HS-27A (cell line): ENCODE measurements at places on chromosomes 11 and 22.

DNA sequence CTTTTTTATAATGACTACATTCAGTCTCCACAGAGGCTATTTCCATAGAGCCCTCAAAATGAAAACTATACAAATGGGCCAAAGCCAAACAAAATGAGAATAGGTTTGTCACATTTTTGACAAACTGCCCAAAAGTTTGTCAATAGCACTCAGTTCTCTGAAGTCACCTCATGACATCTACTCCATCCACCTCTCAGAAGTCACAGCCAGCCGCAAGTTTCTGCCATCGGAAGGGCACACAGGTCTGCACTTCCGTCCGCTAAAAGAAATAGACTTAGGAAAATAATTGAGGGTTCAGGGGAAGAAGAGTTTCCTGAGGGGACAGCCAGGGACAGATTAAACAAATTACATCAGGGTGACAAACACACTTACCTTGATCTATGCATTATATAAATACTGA is 55.4 kb upstream of the JAM3 start:
- DNase-seq = no peak

- no peak for DNase-seq
Observed at GRCh38 chr22:20724676-20725454, 49.0 kb upstream of the SERPIND1 start.

GRCh38 chr11:120827198-120827597 is 196.7 kb upstream of the TBCEL start:
- no peak for DNase-seq

DNA sequence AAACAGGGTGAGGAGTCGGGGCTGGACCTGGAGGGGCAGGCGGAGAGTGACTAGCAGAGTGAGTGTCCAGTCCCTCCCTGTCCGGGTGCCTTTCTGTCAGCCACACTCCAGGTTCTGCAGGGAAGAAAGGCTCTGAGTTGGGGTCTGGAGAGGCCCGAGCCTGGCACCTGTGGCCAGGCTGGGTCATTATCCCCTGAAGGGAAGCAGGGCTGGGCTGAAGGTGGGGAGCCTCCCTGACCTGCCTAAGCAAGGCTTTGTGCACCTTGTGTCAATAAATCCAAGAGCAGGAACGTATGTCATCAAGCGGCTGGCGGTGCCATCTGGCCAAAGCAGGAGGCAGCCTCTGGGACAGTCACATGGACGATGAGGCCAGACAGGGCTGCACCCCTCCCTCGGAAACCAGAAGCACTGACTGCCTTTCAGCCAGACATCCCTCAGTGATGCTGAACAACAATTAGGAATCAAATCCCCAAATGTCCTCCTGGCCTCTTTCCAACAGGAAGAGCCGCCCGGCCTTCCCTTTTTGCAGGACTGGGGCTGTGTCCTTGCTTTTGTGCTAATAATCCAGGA is 73.9 kb upstream of the FGF3 start:
- no peak for DNase-seq

DNA sequence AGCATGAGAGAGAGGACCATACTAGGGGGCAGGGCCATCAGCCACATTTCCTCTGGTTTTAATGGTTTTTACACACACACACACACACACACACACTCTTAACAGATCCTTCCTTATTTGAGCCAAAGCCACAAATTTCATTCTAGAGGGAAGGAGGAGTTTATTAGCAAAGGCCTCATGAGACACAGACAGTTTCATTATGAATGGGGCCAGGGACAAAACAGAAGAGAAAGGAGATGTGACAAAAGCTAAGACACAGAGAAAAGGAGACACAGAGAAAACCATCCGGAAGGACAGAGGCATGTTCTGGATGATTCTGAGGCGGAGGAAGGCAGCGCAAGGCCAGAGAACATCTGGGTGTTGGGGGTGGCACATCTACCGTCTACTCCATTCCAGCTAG is 32.2 kb upstream of the ARFGAP3 start:
- no peak for DNase-seq

GRCh38 chr22:38353142-38353629 is 36.0 kb upstream of the CSNK1E start:
- DNase-seq = no peak
